ENCODE measurements at places on chromosomes 11 and 22.

DNA sequence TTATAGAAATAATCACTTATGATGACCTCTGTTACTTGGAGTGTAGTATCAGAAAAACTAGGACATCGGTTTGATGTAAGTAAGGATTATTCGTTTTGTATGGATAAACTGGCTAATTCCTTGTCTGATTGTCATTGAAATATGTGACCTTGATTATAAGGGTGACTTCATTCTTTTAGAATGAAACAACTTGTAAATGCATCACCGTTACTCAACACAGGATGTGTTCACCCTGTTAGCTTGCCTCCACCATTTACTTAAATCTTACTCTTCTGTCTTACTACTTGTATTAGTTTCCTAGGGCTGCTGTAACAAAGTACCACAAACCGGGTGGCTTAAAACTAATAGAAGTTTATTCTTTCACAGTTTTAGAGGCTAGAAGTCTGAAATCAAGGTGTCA is 7.9 kb downstream of the SFI1 start:
- no peak for DNase-seq

GRCh38 chr11:126062679-126063506 is at the start of gene CDON:
Gene CDON, minus strand, starts transcription at chr11:126062866. Its CDS starts 39,390 bp downstream, at chr11:126023476.
- DNase-seq = peak; percentile 96

DNA sequence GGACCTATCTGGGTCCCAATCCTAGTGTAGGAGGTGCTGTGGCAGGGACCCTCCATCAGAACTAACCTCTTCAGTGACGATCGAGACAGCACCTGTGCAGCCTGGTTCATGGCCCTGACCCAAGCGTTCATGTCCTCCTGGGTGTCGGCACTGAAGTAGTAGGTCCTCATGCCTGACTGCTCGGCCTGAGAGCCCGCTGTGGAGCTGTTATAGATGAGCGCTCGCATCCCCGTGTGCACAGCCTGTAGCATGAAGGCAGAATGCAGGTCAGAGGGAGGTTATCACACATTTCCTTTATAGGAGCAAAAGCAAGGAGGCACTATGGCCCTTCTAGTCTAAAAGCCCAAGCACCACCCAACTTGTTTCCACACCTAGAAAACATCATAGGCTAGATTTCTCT is 103.0 kb downstream of the C11orf58 start:
- no peak for DNase-seq

- no peak for DNase-seq
Observed at GRCh38 chr11:18222814-18223421, 13.7 kb downstream of the SAA4 start.

DNA sequence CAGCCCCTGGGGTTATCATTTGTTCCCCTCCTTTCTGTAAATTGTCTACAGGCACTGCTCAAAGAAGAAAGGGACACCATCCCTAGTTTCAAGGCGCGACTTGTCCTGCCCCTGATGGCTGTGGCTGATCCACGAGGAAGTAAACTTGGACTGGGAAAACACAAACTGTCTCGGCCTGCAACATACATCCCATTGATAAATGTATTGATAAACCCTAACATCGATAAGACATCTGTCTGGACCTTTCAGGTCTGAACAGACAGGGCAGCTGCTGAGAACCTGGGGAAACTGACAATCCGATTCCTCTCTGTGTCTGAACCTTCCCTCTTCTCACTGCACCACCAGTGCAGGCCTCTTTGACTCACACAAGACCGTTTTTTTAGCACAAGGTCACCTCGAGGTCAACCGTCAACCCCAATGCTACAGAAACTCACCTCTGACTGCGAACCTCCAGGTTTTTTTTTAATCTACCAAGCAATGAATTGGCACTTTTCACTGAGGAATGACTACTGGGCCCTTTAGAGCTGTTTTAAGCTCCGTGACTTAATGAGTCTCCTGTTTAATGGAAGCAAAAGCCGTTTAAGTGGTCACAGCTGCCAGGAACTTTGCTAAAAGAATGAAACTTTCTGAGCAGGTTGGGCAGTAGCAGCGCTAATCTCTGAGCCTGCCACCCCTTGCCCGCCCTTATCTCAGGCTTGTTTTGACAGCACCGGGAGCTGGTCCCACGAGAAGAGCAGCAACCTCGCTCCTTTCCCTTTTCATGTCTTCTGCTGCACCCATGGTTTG is 203.8 kb upstream of the TMEM45B start:
- DNase-seq = no peak

GRCh38 chr11:72668629-72669347 is 5.4 kb downstream of the PDE2A start:
- DNase-seq = no peak

GRCh38 chr22:31846161-31847115 is 92.6 kb downstream of the DEPDC5 start:
- no peak for DNase-seq

- DNase-seq = no peak
Observed at GRCh38 chr11:105192115-105192514, 52.5 kb upstream of the CARD18 start.

DNA sequence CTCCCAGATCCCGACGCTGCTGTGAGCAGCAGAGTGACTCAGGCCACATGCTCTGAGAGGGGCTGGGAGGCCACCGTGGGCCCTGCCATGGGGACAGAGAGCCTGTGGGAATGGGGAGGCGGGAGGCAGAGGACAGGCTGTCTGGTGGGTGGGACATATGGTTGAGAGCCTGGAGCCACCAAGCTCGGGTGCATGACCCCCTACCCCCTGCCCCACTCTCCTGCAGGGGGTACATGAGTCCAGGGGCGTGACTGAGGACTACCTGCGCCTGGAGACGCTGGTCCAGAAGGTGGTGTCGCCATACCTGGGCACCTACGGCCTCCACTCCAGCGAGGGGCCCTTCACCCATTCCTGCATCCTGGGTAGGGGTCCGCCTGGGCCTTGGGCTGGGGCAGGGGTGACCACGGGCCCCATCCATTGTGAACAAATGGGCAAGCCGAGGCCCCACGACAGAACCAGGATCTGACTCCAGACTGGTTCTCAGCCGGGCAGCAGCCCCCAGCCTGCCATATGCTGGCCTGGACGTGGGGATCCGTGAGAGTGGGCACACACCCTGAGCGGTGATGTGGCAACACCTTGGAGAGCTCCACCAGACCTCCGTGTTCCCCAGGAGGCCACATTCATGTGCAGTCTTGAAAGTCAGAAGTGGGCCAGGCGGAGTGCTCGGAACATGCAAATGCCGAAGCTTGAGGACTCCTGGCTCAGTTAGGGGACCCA is 17.4 kb upstream of the ARHGAP8 start:
- DNase-seq = no peak

- DNase-seq = no peak
Observed at GRCh38 chr11:117010808-117011540, 87.3 kb downstream of the SIK3 start.

GRCh38 chr11:3944198-3944597 is 88.7 kb downstream of the STIM1 start:
- DNase-seq = no peak

DNA sequence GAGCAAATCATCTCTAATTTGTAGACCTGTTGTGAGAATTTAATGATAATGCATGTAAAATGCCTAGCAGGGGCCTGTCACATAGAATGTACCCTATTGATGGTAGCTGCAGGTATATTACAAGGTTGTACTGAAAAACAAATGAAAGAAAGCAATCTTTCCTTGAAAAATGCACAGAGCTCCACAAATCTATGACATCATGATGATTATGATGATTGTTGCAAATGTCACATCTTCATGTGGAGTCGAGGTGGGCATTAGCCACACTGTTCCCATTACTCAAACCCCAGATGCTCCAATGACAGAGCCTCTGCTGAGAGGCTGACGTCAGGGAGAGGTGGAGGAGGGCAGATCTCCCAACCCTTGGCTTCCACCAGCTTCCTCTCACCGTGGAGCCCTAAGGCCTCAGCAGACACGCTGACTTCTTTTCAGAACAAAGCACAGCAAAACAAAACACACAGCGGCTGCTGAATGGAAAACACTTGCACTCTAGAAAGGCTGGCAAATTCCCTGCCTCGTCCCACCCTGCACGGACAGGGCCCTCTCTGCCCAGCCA is 298.3 kb downstream of the KIRREL3 start:
- DNase-seq = no peak

GRCh38 chr22:48870436-48870835 is 957.2 kb downstream of the BRD1 start:
- DNase-seq = no peak

DNA sequence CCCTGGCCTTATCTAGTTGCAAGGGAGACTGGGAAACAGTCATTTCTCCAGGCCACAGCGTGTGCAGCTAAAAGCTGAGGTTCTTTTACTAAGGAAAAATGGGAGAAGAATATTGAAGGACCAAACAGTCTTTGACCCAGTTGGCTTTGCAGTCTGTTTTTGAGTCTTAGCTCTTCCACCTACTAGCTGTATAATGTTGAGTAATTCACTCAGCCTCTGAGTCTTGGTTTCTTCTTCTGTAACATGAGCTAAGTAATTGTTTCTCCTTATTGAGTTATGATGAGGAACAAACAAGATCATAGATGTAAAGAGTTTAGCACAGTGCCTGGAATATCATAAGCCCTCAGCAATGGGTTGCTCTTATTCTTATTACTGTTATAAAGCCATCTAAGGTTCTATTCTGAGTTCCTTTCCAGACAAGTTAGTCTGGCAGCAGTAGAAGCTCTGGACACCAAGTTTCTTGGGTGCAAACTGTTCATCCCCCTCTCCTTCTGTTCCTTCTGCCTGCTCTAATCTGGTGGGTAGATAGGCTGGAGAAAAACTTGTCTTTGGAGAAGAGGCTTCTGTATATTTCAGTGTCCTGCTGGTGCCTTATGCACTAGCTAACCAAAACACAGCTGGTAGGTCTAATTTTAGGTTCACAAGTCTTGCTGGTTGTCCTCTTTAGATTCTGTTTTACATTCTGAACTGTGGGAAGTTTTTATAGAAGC is 13.5 kb downstream of the TRIM44 start:
- DNase-seq = no peak

- no peak for DNase-seq
Observed at GRCh38 chr11:63911440-63911839, 5.5 kb downstream of the RCOR2 start.

GRCh38 chr11:31240340-31240904 is 129.1 kb downstream of the DCDC1 start:
- DNase-seq = no peak

Measured in left hindlimb (tissue), 1 donor.